ENCODE measurements at places on chromosomes 13 and 19.

- no peak for DNase-seq
These were observed 556.1 kb downstream of the EFNB2 start for GRCh38 chr13:105979131-105980011.

DNA sequence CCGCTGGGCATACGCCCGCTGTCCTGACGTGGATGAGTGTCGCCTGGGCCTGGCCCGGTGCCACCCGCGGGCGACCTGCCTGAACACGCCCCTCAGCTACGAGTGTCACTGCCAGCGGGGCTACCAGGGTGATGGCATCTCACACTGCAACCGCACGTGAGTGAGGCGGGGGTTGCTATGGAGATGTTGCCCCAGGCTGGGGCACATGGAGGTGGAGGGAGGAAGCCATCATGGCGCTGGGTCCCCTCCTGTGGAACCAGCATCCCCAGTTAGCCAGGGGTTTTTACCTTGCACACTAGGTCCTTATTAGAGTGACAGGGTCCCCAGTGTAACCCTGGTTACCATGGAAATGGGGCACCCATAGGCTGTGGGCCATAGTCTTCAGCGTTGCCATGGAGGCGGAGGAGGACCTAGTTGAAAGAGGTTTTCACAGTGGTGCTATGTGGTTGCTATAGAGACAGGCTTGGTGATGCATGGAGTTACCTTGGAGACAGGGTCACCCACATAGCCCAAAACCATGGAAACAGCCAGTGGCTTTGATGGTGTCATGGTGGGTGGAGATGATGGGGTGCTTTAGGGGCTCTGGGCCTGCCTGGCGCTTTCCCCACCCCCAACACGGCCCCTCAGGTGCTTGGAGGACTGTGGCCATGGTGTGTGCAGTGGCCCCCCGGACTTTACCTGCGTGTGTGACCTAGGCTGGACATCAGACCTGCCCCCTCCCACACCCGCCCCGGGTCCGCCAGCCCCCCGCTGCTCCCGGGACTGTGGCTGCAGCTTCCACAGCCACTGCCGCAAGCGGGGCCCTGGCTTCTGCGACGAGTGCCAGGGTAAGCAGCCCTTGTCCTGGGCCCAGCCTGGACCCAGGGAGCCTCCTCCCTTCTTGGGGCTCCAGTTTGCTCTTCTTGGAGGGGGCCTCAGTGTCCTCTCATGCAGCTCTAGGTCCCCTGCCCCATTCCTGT, 27.1 kb downstream of the MEGF8 start:
- DNase-seq, result no peak

DNA sequence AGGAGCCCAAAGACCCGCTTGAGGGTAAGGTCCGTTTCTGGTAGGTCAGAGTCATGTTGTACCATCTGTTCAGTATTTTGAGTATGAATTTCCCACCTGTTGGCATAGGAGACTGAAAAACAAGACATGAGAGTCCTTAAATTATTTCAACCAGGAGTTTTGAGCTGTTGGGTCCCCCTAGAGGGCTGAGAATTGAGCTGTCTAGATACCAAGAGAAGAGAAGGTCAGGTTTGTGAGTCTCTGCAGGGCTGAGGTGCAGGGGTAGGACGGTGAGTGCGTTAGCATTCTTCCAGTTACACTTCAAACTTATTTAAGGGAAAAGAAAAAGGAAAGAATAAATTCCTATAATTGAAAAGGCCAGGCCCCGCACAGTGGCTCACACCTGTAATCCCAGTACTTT, 5.0 kb downstream of the CBLC start:
- no peak for DNase-seq

GRCh38 chr13:24081387-24081786, 79.1 kb upstream of the SPATA13 start:
- no peak for DNase-seq

- DNase-seq, result no peak
These were observed 8.4 kb downstream of the B3GNT3 start for GRCh38 chr19:17803264-17803896.

Data from GM04503 (cell line).